ENCODE measurements at places on chromosomes 2 and 18.

DNA sequence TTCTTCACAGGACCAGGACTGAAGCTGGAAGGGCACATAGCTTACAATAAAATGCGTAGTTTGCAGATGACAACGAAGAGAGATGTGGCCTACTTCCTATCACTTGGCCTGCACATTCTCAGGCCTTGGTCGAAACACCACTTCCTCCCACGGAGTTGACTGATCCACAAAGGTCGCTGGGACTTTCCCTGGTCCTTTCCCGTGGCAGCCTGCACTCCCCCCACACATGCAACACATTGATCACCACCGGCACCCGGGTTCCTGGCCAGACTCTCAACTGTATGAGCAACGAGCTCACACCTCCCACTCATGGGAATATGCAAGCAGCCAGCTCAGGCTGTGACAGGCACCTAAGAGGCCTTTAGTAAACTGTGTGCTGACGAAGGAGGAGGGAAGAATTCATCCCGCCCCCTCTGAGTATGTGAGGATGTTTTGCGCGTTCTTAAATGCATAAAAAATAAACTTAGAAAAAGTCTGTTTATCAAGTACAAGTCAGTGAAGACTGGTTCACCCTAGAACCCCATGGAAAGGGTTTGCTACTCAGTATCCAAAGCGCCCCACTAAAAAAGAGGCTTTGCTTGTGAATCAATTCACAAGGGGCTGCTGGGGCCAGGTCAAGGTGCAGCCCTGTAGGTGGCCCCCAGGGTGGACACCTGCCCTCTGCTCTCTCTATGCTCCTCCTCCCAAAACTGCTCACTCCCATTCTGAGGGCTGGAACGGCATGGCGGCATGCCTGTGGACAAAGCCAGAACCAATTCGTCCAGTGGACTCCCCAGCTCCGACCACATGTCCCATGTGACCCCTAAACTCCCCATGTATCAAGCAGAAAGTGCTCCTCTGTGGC is 154.3 kb downstream of the EIPR1 start:
- DNase-seq, result no peak

DNA sequence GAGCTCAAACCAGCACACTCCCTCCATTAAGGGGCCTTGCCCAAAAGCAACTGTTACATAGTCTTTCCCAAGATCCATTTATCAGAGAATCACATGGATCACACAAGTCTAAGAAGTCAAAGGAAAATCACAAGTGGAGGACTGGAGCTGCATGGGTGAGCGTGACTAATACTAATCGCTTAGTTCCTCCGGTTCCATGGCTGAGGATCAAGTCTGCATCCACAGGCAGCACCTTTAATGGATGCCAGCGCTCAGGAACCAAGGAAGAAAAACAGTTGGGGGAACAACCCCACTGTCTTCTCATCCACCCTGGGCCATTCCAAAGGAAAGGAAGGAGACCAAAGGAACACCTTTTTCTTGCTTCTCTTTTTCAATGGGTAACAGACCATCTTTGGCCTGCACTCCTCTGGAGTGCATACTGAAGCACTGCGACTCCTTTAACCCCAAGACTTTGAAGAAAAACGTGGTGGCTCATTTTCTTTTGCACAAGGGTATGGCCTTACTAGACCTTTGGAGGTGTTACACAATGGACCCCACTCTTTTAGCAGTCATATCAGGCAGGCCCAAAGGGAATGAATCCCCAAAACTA is 9.2 kb upstream of the WDR33 start:
- no peak for DNase-seq

DNA sequence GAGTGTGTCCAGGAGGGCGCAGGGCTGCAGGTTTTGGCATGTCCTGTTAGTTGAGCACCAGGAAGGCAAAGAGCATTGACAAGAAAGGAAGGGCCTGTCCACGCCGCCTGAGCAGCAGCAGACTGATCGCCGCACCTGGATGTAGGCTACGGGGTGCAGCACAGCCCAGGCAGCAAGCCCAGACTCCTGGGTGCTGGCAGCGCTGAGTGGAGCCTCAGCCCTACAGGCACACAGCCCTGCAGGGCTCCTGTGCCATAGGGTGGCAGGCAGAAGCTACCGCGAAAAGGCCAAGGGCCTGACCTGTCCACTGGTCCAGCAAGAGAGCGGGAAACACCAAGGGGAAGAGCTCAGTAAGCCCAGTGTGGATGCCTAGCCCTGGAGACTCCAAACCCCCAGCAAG is 198.0 kb downstream of the HDAC4 start:
- no peak for DNase-seq

GRCh38 chr2:20939931-20940795 is 103.7 kb downstream of the APOB start:
- no peak for DNase-seq

GRCh38 chr2:222468346-222468745 is 44.0 kb downstream of the SGPP2 start:
- no peak for DNase-seq

DNA sequence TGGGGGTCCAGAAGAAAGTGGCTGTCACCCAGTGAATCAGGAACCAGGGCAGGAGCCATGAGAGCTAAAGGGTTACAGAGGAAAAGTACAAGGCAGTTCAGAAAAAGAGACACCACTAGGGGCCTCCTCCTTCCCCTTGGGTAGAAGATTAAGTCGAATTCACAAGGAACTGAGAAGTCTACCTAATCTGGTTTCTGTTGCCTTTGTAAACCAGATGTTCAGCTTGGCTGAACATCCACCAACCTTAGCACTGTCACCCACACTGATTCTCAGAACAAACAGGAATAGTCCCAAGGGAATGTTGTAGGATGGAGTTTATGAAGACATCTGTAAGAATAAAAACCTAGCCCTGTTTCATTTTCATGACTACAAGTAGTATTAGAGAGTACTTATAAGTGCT is 90.4 kb upstream of the NOSTRIN start:
- DNase-seq, result no peak

DNA sequence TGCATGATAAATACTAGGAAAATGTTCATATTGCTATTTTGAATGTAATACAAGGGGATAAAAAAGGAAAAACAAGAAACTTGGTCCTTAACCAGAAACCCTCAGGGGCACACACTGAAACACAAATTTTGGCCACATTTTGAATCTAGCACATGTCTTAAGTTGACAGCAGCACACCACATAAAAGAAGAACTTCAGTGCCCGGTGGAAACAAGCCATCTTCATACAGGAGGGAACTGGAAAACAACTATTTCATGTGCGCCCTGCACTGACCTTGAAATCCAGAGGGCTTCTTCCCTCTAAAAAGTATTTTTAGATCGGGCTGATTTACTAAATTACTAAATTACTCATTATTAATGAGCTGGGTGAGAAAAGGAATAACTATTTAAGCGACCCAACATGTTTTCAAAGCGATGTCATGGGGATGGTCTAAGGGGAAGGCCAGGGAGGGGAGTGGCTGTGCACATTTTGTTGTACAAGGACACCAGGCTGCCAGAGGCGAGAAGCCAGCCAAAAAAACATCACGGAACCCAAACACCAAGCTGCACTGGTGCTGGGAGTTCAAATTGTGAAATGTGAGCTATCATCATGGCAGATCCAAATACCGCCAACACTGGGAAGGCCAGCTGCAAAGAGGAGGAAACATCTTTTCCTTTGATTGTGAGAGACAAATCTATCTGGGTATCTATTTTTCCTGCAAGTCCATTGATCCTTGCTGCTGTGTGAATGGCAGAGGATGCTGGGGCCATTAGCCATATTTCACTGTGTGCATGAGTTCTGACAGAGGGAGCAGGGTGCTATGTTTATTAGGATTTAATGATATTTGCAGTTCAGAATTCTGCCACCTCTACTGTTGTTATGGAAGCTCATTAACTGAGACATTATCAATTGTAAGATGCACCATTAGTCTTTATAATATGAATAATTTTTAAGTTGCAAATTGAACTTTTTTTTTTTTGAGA is 150.7 kb upstream of the LMAN1 start:
- no peak for DNase-seq

DNA sequence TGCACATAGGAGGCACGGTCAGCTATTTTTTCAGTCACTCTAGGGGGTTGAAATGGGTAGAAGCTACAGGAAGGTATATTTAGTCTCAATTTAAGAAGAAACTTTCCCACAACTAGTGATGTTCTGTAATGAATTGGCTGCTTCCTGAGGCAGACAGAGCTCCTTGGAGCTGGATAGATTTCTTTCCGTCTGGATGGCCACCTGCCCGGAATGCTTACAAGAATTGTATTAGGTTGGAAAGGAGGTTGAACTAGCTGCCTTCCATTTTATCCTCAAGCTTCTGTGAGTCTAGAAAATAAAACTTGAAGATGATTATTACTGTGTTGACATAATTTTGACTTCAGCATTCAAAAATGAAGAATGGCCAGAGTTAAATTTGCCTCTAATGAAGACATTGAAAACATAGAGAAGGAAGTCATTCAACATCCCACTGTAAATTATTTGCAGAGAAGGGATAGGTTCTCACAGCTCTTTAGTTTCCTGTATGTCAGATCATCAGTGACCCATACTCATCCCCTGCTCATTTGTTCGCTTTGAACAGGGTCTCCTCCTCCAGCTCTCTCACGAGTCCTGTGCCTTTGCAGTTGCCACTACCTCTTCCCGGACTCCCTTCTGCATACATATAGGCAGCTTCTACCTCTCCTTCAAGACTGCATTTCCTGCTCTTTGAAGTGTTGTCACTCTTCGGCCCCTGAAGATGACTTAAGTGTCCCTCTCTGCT is 88.8 kb downstream of the CRIM1 start:
- DNase-seq, result no peak

DNA sequence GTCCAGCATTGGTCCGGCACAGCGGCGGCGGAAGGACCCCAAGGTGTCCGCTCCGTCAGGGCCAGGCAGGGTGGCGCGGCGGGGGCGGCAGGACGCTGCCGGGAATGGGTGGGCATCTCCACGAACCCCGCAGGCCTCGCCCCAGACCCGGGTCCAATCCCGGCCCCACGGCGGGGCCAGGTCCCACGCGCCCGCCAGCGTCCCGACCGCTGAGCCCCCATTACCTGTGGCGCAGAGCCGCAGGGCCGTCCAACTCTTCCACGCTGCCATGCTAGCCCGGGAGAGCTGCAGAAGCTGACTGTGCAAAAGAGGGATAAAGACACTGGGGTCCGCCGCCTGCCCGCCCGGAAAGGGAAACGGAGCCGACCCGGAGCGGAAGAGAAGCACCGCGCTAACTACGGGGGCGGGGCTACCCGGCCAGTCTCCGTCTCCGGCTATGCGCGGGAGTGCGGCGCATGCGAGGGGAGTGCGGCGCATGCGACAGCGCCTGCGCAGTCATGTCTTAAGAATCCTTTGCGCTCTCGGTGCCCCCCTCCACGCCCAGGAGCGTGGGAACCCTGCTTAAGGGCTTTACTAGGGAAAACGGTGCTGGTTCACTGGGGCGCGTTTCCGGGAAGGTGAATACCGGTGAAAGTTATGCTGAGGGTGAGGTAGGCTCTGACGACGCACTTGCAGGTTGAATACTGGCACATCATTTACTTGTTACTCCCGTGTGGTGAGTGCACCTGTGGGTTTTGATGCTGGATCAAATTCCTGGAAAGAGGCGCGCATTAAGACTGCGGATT is at the start of gene TMX3:
Gene TMX3, minus strand, starts transcription at position 397 of the 785 bp plus-strand sequence. Its CDS starts 127 bp downstream, at position 270.
- DNase-seq, result peak; percentile 84

DNA sequence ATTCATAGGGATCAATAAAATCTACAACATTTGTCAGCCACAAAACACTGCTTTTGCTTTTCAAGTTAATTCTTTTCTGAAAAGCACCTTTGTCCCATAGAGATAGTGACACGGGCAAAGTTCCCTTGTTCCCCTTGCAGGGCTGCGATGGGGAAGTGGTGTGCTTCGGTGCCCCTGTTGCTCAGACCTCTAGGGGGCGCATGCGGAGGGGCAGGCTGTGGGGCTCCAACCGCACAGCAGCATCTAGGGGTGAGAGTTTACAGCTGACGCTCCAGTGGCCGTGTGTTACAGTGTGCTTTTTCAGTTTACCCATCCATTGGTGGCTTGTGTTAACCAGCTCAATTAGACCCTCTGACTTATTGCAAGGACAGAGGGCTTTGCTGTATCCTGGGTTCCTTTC is 1432.2 kb upstream of the ACVR2A start:
- DNase-seq, result no peak

- DNase-seq, result no peak
Observed at GRCh38 chr2:86673986-86674670, 46.0 kb upstream of the RMND5A start.

DNA sequence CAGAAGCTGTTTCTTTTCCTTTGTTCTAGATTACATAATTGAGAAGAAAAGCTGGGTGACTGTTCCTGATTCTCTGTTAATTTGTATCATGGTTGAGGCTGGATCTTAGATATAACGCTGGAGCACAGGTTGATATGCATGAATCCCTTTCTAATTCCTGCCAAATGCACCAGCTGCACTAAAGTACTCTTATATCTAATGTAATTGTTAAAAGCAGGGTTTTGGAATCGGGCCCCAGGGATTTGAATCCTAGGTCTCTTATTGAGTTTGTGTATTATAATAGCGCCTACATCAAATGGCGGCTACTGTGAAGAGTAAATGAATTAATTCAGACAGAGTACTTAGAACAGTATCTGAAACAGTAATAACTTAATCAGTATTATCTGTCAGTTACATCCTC is 80.4 kb downstream of the MC4R start:
- DNase-seq, result no peak

DNA sequence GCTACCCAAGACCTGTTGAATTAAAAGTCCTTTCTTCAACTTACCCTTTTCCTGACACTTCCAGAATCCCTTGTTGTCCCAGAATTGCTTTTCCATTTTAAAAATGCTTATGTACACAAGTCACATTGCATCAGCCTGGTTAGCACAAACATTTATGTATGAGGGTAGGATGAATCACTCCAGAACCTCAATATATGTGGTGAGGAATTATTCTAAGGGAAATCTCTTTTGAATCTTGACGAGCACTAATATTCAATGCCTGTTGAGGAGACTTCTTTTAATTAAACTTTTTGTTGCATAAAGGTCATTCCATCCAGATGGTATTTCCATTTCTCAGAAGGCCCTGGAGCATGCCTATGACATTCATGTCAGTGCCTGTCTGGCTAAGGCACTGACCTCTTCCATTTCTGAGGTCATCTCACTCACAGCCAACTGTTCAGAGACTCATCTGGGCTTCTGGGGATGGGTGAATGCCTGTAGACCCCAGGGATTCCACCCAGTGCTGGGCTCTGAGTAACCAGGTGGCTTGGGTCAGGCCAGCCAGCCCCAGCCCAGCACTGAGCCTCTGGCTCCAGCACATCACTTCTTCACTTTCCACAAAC is 28.2 kb downstream of the ACMSD start:
- DNase-seq, result no peak

DNA sequence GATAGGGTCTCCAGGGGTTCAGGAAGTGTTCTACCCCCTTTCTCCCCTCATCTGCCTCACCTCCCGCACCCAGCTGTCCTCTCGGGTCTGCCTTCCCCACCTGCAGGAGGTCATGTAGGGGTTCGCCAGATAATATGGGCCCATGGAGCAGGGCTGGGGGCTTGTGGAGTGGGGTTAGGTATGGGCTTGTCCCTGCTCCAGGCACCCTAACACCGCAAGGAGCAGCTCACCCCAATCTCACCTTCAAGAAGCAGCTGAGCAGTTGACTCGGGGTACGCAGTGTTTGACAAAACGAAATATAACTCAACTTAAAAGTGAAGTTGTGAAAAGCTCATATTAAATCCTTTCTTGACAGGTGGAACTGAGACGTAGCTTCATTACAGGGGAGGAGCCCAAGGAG is 99.6 kb downstream of the CTIF start:
- no peak for DNase-seq

GRCh38 chr2:227029426-227030105 is 134.4 kb downstream of the COL4A4 start:
- DNase-seq, result no peak
